ENCODE measurements at places on chromosomes 6 and 20.

- DNase-seq: no peak
These were observed 119.9 kb upstream of the SLC22A16 start for GRCh38 chr6:110596354-110596753.

GRCh38 chr6:25537349-25538018 lies 114.5 kb upstream of the SCGN start:
- peak; percentile 82 for DNase-seq

DNA sequence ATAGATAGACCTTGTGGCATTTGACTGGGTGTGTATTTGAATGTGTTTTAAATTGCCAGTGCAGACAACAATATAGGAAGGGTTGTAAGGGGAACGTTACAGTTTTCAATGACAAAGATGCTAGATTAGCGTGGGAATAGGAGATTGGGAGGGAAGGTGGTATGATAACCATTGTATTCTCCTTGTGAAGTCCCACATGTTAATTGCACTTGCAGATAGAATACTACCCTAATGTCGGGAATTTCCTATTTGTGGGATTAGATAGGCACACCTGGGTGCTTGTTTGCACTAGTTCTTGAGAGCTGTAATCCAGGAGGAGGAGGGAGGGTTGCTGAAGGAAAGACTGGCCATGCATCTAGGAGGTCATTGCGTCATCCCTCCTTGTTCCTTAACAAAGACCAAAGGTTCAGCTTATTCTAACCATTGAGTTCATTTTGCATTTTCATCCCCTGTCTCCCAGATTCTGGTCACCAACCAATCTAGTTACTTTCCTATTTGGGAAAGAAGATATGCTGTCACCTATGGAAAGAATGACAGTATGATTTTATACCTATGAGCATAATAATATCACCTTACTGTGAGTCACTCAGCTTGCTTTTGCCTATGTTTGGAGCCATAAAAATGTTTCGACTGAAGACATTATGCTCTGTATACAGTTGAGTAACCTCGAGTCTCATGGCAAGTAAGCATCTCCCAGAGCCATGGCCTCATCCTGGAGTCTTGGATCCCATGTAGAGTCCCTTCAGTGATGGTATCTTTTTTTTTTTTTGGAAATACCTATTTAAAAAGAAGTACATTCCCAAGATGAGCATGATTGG lies 201.5 kb downstream of the DTNBP1 start:
- no peak for DNase-seq

- no peak for DNase-seq
These were observed 76.5 kb upstream of the OPRM1 start for GRCh38 chr6:153962555-153962954.

- DNase-seq: peak; percentile 62
These were observed 4.2 kb upstream of the MAVS start for GRCh38 chr20:3842348-3842930.

DNA sequence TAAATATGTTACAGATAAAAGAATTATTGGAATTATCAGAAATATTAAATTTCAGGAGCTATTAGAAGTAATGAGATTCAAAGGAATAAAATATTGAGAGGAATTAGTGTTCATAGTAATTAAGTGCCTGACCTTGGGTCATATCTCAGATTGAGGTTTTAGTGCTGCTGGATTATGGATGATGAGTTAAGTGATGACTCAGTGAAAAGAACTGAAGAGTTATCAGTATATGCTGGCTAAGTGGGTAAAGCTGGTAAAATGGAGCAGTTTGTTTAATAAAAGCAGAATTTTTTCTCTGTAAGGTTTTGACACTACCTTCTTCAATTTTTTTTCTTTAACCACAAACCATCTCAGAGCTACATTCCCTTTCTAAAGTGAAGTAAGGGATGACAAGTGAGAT lies 206.7 kb downstream of the MANEA start:
- DNase-seq: peak; percentile 8

GRCh38 chr6:71737953-71738352 lies 148.4 kb upstream of the RIMS1 start:
- no peak for DNase-seq

GRCh38 chr20:16984481-16984880 lies 236.3 kb downstream of the OTOR start:
- no peak for DNase-seq

DNA sequence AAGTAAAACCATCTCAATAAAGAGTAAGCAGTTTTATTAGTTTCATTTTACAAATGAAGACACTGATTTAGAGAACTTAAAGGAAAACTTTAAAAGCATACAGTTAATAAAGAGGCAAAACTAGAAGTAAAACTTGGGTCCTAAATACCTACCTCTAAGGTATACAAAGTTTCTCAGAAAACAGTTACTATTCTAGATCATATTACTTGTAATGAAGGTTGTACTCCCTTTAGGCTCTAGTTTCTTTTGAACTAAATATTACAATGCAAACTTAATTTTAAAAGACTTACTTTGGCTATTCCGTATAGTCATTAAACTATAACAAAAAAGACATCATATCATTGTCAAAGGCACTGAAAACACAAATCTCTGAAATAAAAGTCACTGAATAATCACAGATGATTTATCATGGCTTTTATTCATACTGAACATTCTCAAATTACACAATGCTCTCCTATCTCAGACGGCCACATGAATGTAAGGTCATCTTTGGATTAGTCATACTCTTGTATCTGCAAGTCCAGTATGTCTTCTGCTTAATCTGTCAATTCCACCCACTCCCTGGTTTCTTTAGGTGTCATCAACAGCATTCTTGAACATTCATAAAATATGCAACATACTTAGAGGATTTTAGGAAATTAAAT lies 361.6 kb upstream of the RUNX2 start:
- DNase-seq: peak; percentile 97

DNA sequence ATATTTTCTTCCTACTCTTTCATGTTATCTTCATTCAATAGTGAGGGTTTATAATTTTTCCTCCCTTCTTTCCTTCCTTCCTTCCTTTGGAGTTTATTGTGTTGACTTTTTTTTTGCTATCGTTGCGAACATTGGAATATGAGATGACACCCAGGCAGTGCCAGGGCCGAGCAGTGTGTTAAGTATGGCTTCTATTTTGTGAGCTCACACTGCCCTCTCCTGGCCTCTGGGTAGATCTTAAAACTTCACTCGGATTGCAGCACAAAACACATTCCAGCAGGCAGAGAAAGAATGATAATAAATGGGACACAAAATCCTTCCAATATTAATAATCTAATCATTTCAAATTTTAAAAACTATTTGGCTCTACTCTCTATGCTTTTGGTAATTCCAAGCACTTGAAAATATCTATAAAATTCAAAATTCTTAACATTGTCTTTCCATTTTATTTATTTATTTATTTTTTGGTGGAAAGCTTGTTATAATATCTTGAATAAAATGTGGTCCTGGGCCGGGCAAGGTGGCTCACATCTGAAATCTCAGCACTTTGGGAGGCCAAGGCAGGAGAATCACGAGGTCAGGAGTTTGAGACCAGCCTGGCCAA lies 147.4 kb upstream of the OLIG3 start:
- peak; percentile 82 for DNase-seq

- DNase-seq: no peak
These were observed 31.8 kb downstream of the CYP21A2 start for GRCh38 chr6:32069878-32070515.

DNA sequence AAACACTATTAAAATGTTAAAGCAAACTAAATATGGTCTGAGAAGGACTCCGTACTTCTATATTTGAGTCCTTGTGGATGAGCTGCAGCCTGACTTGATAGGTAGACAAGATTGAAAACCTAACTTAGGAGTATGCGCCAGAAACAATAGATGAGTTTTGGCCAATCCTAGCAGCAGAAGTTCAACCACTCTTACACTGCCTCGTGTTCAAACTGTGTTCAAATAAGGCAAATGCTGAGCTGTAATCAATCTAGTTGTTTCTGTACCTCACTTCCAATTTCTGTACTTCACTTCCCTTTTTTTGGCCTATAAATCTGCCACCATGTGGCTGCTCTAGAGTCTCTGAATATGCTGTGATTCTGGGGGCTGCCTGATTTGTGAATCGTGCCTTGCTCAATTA lies 13.2 kb upstream of the SERINC1 start:
- peak; percentile 88 for DNase-seq

DNA sequence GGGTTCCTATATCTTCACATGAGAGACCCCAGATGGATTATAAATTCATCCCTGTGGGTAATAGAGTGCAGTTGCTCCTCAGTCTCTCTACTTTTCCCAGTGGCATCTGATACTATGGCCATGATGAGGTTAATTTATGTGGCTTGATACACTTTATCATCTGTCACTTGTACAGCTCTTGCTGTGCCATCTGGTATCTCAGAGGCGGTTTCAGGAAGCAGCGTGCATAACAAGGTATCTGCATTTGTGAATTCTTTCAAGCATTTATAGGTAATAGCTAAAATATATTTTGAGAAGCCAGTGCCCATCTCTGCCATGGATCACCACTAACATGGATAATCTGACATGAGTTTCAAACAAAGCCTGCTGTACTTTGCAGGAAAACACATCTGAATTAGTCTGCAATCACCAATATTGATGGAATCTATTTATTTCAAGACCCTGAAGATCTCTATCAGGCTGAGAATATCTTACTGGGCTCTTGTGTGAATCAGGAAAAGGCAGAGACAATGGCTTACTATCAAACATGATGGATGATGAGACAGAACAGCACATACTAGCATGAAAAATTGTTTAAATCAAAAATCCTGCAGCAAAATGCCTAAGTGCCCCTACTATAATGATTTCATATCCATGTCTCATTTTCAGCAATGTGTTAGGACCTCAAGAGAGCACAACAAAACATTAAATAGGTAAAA lies 548.7 kb upstream of the MAP3K7 start:
- DNase-seq: no peak

- DNase-seq: no peak
These were observed 125.7 kb upstream of the RIPOR2 start for GRCh38 chr6:25061289-25061936.

GRCh38 chr6:121497970-121498375 lies 62.5 kb downstream of the GJA1 start:
- DNase-seq: no peak

DNA sequence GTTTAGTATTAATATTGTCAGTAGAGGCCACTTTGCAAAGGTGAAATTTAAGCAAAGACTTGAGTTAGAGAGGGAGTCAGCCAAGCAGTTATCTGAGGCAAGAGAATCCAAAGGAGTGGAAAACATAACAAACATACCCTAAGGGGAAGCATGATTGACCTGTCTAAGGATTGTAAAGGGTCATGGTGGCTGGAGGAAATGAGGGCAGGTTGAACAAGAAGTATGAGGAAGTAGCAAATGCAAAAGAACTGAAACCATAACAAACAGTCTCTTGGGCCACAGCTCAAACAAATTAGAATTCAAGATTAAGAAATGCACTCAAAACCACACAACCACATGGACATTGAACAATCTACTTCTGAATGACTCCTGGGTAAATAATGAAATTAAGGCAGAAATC lies 103.2 kb downstream of the FBXO5 start:
- DNase-seq: peak; percentile 21

GRCh38 chr6:42860481-42860880 lies 18.9 kb upstream of the RPL7L1 start:
- no peak for DNase-seq

DNA sequence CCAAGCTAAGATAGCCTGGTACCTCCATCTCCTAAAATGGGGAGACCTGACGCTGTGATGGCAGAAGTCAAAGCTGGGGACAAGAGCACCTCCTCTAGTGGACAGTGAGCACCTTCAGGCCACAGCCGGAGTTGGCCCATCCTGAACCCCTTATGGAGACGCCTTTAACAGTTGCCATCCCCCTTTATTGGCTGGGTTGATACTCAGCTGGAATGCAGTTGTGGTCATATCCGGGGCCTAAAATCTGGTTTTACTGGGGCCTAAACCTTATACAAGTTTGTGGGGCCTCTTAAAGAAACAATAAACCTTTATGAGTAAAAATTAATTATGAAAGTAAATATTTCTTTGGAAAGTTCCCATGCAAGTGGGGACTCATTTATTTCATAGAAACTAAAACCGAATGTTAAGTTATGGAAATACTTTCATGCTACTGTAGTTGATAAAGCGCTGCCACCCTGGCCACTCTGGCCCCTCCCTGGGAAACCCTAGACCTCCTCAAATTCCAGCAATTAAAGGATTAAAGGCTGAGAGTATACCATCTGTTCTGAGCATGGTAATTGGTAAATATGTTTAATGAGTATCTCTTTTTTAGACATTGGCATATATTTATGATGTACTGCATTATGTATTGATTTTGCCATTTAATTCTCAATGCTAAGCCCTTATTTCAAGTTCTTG lies 95.1 kb upstream of the SASH1 start:
- DNase-seq: no peak

GRCh38 chr6:163710532-163711470 lies 296.3 kb downstream of the QKI start:
- DNase-seq: peak; percentile 54

GRCh38 chr20:32474009-32474716 lies 111.0 kb downstream of the NOL4L start:
- no peak for DNase-seq

DNA sequence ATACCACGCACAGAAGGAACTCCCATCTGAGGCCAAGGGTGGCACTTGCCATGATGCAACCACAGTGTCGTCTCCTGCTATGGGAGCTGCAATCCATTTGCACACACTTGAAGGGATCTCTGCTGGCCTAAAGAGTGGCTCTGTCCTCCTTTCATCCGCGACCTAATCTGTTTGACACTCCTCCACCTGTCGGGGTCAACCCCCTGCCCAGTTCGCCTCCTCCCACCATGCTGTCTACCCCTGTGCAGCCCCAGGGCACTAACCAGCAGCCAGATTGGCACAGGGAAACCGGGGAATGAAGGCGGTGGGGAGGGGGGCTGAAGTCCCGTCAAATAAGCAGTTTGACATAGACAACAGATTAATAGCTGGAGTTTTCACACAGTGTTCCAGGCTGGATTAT lies 58.1 kb upstream of the FOXQ1 start:
- no peak for DNase-seq

DNA sequence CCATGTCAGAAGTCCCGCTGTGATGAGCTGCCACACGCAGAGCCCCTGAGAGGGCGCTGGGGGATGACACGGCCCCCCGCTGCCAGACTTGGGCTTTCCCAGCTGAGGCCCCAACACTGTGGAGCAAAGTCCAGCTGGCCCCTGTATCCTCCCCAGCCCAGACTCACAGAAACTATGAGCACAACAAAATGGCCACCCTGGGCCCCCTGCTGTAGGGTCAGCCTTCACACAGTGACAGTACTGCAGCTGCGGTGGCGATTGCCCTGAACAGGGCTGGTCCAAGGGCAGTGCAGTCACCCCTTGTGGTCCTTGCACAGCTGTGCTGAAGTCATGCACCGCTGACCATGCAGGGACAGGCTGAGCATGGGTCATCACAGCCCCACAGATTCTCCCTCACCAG lies 78.2 kb upstream of the CST7 start:
- DNase-seq: no peak

GRCh38 chr20:49171909-49172308 lies 16.2 kb downstream of the STAU1 start:
- DNase-seq: no peak

- no peak for DNase-seq
These were observed 191.4 kb downstream of the TENT5A start for GRCh38 chr6:81561071-81561564.

Measured in OCI-M1 (cell line).